ENCODE measurements at places on chromosomes 6 and 20. TPM values are rescaled to one million over a fixed set of nuclear protein-coding genes. Genes with fewer than 3 reads are reported as not detected.

Gene CAGE1
- total RNA-seq = 0.11 TPM

Gene C20orf141
- not detected for total RNA-seq

DNA sequence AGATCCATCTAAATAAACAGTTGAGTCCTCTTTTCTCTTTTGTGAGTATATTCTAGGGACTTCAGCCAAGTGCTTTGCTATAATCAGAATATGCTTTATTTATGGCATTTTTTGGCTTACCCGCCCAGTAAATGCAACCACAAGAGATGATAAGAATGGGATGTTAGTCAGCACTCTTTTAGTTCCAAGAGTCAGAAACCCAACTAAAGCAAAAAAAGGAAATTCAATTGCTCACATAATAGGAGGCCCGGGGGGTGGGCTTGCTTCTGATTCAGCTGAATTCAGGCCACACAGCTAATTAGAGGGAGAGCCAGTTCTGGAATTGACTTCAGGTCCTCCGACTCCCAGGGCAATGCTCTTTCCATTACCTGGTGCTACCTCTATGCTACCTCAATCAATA, 250.6 kb downstream of the FARS2 start:
- H3K4me3 ChIP-seq = no peak overlapping the region
- H3K36me3 ChIP-seq = peaks cover 5% of the 10 kb centered on the region
- peaks cover 30% of the 10 kb centered on the region for H3K4me1 ChIP-seq
- no peaks in the 10 kb centered on the region for H3K27me3 ChIP-seq

Gene CST5
- not detected for total RNA-seq

Gene ZC3H12D
- 39.0 TPM for total RNA-seq

DNA sequence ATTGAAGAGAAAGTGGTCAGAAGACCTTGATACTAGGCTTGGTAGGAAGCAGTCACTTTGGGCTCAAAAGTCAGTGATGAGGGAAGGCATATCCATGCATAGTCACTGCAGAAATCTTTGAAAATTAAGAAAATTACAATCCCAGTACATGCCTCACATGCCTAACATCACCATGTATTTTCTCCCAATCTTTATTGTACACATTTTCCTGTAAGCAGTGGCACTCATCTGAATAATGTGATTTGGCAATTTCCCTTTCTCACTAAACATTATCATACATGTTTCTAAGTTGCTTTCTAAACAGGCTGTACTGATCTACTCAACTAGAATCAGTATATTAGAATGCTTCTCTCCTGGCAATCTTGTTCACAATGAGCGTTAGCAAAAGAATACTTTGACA, 280.7 kb upstream of the SUPT3H start:
- no peak overlapping the region for H3K27ac ChIP-seq
- H3K36me3 ChIP-seq = peaks cover 2% of the 10 kb centered on the region
- no peak overlapping the region for H3K4me3 ChIP-seq

All from activated CD8-positive, alpha-beta T cell treated with anti-CD3 and anti-CD28 coated beads for 36 hours (primary cell).